ENCODE measurements at places on chromosomes 16 and 17.

DNA sequence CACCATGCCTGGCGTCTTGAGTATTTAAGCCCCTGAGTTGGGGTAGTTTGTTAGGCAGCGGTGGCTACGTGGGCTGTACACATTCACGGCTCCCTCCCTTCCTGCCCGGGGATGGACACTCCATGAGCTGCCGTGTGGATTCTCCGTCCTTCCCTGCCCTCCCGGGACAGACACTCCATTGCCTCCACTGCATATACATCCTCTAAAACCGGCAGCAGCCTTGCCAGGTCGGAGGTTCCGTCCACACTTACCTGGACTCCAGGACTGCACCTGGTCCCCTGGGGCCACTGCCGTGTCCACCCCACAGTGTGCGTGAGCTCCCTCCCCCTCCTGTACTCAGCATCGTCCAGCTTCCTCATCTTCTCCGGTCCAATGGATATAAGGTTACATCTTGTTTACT is 3.5 kb upstream of the SPATA2L start:
- DNase-seq, result no peak

GRCh38 chr16:30539000-30539964 is 4.6 kb upstream of the ZNF747 start:
- DNase-seq, result no peak

DNA sequence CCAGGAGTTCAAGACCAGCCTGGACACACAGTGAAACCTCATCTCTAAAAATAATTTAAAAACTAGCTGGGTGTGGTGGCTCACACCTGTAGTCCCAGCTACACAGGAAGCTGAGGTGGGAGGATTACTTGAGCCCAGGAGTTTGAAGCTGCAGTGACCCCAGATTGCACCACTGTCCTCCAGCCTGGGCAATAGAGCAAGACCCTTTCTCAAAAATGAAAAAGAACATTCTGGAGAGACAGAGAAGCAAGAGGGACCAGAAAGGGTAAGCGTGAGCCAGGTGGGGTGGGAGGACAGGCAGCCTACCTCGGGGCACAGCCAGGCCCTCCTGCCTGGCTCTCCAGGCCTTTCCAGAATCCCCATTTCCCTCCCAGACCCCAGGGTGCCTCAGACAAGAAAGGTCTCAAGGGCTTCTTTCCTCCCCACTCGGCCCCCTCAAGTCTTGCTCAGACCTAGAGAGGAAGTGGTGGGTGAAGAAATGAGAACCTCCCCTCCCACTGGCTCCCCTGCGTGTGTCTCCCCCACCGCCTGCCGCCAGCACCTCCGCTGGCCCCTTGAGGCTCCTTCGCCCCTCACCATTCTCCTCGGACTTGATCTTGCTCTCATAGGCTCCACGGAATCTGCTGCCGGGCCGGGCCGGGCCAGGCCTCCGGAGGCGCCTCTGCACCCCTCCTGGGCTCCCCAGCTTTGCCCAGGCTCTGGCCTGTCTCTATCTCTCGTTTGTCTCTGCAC is 503 bp downstream of the C16orf54 start:
- DNase-seq, result no peak

DNA sequence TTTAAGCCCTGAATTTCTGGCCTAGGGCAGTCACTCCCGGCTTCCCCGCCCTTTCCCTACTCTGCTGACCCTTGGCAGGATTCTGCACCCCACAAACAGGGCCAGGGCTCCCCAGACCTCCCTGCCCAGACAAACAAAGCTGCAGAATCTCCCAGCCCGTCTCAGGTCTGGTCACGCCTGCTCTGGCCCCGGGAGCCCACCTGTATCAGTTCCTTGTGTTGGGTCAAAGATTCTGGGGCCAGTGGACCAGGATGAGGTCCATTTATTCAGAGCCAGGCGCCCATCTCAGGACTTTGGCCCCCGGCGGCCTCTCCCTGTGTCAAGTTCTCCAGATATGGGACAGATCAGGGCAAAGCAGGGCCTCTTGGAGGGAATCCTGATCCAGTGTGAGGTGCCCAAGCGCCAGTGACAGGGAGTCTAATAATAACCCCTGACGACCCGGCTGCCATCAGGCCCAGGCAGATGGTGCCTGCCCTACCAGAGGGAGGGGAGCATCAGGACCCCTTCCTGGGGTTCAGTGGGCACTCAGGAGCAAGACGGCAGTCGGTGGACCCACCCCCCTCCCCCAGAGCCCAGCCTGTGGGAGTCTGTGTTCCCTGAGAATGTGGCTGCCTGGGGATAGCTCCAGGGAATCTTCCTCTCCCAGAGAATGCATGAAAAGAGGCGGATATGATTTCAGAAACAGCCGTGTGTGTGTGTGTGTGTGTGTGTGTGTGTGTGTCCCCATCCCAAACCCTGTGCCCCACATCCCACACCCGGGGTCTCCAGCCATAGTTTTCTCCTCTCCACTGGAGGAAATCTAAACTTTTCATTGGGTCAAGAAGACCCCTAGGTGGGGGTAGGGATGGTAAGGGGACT is 1.3 kb downstream of the TTYH2 start:
- no peak for DNase-seq

GRCh38 chr16:15640966-15641365 is 2.0 kb downstream of the MARF1 start:
- no peak for DNase-seq

GRCh38 chr17:81533339-81534141 is 5.4 kb downstream of the FSCN2 start:
- no peak for DNase-seq

DNA sequence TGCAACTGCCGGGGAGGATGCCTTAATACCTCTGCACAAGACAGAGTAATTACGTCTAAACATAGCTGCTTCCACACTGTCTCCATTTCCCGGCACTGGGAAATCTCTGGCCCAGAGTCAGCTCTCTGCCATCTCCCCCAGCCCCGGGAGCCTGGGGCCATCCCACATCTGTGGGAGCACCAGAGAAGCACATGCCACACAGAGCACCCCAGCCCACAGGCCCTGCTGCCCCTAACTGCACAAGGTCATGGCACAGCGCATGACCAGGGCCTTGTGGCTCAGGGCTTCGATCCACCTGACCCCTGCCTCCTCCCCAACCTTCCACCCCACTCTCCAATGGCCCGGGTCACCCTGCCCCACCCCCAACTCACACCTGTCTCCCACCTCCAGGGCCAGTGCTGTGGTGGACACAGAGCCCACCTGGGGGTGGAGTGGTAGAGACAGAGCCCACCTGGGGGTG is 36.6 kb upstream of the RBFOX3 start:
- DNase-seq, result no peak
